ENCODE measurements at places on chromosomes 3 and 15. TPM values are rescaled to one million over a fixed set of nuclear protein-coding genes. Genes with fewer than 3 reads are reported as not detected.

RBPMS2 gene
- not detected for polyA plus RNA-seq

ZPLD1 gene
- not detected for polyA plus RNA-seq

GOLGA8F gene
- polyA plus RNA-seq, result not detected

CPA3 gene
- not detected for polyA plus RNA-seq

CD200R1L gene
- polyA plus RNA-seq, result not detected

CBLB gene
- 34.8 TPM for polyA plus RNA-seq

LYZL4 gene
- not detected for polyA plus RNA-seq

CCR2 gene
- 17.0 TPM for polyA plus RNA-seq

GOLGA6B gene
- polyA plus RNA-seq, result not detected

DUOX1 gene
- 1.4 TPM for polyA plus RNA-seq

GASK1A gene
- polyA plus RNA-seq, result not detected

ATP2C1 gene
- 20.3 TPM for polyA plus RNA-seq

CEP152 gene
- 3.5 TPM for polyA plus RNA-seq

ALG1L2 gene
- polyA plus RNA-seq, result not detected

PIGZ gene
- 0.34 TPM for polyA plus RNA-seq

STX19 gene
- polyA plus RNA-seq, result 0.95 TPM

GOLGA6L7 gene
- polyA plus RNA-seq, result not detected

LARP6 gene
- not detected for polyA plus RNA-seq

CCR1 gene
- 0.33 TPM for polyA plus RNA-seq

KNG1 gene
- polyA plus RNA-seq, result not detected

ERC2 gene
- polyA plus RNA-seq, result not detected

CEMIP gene
- not detected for polyA plus RNA-seq

MAP6D1 gene
- polyA plus RNA-seq, result 0.36 TPM

AGBL1 gene
- polyA plus RNA-seq, result not detected

RASL12 gene
- polyA plus RNA-seq, result not detected

DGKG gene
- not detected for polyA plus RNA-seq

MGLL gene
- 0.06 TPM for polyA plus RNA-seq

MESP2 gene
- polyA plus RNA-seq, result not detected

DCUN1D1 gene
- polyA plus RNA-seq, result 25.0 TPM

GRAMD1C gene
- polyA plus RNA-seq, result 1.4 TPM

CD200R1 gene
- 5.1 TPM for polyA plus RNA-seq

ROPN1 gene
- not detected for polyA plus RNA-seq

GPR149 gene
- polyA plus RNA-seq, result not detected

TJP1 gene
- 0.06 TPM for polyA plus RNA-seq

ARHGAP11A gene
- polyA plus RNA-seq, result 5.4 TPM

TGM4 gene
- polyA plus RNA-seq, result 0.06 TPM

GCHFR gene
- polyA plus RNA-seq, result 131 TPM

VGLL3 gene
- polyA plus RNA-seq, result not detected

SLC22A14 gene
- polyA plus RNA-seq, result not detected
